T-helper 22 cell (primary cell): ENCODE measurements at places on chromosomes 3 and 15.

DNA sequence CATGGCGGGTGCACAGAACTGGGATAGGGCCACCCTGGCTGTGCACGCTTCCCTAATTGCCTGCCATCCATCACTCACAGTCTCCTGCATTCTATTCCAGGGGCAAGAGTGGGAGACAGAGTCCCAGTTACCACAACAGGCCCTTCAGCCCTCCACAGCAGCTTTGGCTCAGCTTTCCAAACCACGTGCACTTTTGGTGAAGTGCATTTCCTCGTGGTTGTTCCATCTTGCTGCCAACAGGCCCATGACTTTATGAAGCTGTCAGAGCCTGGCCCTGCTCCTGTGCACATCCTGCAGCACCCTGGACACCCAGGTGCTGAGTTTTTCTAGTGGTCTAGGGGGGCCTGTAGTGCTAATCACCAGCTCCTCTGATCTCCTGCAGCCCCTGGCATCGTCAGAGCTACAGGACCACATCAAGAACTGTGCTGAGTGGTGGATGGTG, 110.2 kb downstream of the ADCY5 start:
- DNase-seq: no peak

DNA sequence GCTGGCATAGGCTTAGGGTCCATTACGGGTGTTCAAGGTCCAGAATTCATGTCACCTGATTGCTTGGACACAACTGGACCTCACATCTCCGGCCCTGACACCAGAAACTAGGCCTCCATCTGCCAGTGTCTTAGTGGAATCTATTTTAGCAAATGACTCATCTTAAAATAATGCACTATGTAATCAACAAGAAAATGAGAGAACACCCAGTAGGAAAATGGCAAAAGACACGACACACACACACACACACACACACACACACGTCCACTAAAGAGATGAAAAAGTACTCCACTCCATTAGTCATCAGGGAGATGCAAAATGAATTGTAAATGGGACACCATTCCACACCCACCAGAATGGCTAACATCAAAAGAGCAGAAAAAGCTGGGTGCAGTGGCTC, 11.2 kb downstream of the APBA2 start:
- no peak for DNase-seq

DNA sequence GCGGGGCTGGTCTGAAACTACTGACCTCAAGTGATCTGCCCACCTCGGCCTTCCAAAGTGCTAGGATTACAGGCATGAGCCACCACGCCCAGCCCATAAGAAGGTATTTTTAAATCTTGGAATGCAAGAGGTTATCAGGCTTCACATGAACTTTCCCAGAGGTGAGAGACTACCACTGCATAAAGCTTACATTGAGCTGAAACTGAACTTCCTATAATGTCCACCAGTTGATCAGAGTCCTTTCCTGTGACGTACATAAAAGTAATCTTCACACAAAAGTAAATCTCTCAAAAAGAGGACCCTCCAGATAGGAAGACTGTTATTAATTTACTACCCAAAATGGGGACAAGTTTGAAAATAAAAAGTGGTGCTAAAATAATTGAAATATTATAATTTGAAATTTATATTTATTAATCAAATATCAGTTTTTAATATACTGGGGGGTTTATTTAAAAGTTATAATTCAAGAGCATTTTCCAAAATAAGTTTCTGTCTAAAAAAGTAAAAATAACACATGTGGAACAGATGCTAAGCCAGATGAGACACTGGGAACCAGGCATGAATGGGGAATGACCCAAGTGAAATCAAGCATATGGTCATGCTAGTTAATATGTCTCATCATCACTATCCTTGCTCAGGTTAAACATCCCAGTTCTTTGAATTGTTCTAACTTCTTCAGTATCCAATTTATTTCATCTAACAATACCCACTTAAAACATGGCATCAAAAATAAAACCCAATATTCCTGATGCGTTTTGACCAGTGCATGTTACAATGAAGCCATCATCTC, 269.9 kb upstream of the UBE2E2 start:
- no peak for DNase-seq

DNA sequence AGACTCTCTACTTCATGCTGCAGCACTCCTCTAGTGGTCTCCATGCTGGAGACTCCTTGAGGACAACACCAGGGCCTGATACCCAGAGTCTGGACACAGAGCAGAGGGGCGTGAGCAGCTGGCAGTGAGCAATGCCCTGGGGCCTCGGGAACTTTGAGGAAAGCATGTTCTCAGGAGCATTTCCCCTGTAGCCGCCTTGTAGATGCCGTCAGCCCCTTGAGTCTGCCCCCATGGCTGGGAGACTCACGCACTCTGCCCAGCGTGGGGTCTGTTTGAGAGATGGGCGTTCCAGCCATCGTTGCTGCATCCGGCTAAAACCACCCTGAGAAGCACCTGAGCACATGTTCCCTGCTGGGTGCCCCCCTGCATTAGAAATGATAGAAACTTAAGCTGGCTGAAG, 56.8 kb downstream of the PLXNA1 start:
- no peak for DNase-seq

DNA sequence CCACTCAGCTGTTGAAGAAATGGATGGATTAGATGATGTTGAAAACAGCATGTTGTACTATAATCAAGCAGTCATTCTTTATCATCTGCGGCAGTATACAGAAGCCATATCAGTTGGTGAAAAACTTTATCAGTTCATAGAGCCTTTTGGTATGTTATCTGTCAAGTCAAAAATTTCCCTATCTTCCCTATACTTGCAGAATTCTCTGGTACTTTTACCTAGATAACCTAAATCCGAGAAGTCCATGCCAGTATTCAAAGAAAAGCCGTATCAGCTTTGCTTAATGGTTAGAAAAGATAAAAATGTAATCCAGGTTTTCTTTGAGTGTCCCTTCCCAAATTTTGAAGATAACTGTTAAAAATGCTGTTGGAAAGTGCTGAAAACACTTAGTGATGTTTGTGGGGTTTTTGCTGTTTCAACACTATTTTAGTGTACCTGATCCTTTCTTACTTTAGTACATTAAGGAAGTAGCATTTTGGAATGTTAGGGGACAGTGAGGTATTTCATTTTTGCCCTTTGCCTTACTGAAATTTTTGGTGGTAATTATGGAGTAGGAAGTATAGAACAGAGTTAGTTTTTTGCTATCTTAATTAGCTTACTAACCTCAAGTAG, 23.8 kb downstream of the CNOT10 start:
- no peak for DNase-seq

DNA sequence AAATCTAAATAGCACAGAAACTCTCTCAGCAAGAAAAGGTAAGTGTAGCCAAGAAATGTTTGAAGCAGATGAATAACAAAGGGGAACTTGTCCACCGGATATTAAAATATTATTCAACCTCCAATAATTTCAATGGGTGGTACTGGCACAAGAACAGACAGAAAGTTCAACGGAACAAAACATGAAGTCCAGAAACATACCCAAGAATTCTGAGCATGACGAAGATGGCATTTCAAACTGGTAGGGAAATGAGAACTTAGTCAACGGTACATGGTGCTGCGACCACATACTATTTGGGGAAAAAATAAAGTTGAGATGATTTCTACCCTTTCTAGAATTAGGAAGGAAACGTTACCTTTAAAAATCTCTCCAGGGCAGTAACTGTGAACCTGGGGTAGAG, 5.5 kb downstream of the CHSY1 start:
- DNase-seq: no peak

DNA sequence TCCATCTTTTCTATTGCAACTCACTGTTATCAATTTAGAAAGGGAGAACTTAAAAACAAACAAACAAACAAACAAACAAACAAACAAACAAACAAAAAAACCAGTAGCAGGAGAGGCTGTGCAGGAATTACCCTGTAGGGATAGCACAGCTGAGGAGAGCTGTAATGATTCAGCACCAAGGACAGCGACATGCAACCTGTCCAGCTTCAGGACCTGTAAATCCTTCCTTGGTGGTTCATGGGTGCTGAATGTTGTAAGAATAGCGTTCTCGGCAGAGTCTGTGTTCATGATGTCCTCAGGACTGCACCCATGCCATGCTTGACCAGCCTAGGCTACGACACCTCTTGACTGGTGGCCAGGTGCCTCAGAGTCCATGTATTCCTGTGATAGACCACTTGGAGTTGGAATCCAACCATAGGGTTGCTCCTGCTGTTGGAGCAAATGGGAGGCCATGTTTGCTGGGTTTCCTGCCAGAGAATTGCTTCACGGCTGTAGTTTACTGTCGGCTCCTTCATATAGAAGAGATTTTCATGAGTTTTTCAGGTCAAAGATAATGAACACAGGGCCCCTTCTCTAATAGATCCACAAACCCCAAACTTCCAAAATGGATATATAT, 65.9 kb downstream of the CACNA2D3 start:
- no peak for DNase-seq

DNA sequence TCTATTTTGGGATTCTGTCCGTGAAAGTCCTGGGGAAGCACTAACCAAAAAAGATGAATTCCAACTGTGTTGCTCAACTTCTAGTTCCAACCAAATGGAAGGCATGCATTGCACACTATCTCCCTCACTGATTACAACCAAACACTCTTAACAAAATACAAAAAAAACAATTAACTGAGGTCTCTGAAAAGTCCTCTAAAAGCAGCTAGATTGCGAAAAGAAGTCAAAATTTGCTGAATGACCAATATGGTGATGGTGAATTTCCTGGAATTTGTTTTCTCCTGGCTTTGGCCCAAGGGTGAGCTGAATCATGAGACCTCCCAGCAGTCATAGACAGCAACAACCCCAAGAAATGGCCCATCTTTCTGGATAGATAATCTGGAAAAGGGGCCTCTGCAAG, 28.3 kb downstream of the CYP19A1 start:
- DNase-seq: no peak

- DNase-seq: no peak
Measured at GRCh38 chr3:141452045-141452444, 34.8 kb upstream of the RASA2 start.

- DNase-seq: no peak
Measured at GRCh38 chr15:83099290-83099689, 8.2 kb upstream of the TM6SF1 start.

DNA sequence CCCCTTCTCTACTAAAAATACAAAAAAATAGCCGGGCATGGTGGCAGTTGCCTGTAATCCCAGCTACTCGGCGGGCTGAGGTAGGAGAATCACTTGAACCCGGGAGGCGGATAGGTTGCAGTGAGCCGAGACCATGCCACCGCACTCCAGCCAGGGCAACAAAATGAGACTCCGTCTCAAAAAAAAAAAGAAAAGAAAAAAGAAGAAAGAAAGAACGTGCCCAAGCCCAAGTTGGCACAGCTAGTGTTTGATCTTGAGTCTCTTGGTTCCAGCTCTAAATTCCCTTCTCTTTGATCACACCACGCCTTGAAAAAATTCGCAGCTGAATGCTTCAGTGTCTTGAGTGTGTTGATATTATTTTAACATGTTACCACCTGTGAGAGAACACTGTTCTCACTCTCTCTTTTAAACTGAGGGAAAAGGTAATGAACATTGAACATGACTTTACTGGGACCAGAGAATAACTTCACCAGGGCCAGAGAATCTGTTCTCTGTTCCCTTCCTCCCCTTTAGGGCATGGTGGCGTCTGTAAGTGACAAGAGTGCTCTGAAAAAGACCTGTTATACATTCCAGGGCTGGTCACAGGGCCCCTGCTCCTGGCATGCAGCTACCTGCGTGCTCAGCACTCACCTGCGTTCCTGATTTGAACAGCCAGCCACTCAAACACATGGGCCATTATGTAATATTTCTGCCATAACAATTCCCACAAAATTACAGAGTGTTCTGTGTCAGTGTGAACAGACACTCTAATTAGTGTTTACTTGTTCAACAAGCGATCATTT, 19.0 kb downstream of the SLCO3A1 start:
- no peak for DNase-seq

DNA sequence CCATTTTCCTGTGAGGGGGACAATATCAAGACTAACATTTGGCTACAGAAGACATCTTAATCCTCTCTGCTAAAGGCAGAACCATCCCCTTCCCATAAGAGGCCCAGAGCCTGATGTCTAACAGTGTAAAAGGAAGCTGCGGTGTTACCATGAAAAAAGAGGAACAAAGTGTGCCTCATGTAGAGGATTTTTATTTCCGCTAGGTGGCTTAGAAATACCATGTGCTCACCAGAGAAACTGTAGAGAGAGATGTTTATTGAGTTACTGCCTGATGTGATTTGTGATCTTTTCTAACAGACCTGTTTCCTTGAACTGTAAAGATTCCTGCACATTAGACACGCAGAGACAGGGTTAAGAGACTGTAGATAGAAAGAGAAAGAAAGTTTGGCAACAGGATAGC, 22.0 kb downstream of the OR5H15 start:
- DNase-seq: no peak

GRCh38 chr15:43702701-43703424, 9.2 kb downstream of the CKMT1A start:
- no peak for DNase-seq

- no peak for DNase-seq
Measured at GRCh38 chr15:88072598-88073390, 183.7 kb downstream of the NTRK3 start.
